Spleen (tissue), 13 donors: ENCODE measurements at places on chromosomes 11 and 22. TPM values are rescaled to one million over a fixed set of nuclear protein-coding genes. Genes with fewer than 3 reads are reported as not detected.
A peak's percentile ranks its signal among the peaks of the same experiment; 100 is the strongest.

The DNHD1 gene
- total RNA-seq: 26.0 TPM

The LMNTD2 gene
- 8.4 TPM for total RNA-seq

The APOL3 gene
- total RNA-seq: 143 TPM

The CCDC188 gene
- 7.6 TPM for total RNA-seq

The POU2AF2 gene
- total RNA-seq: not detected

The MS4A6A gene
- total RNA-seq: 551 TPM

The NAALAD2 gene
- total RNA-seq: 4.9 TPM

The OR52N2 gene
- total RNA-seq: not detected

The RASSF10 gene
- total RNA-seq: not detected

The THAP12 gene
- total RNA-seq: 37.6 TPM

GRCh38 chr11:116641561-116642045 lies 131.2 kb downstream of the BUD13 start:
- no peak for DNase-seq
- no peak overlapping the region for H3K4me3 ChIP-seq
- H3K27ac ChIP-seq: no peak overlapping the region
- H3K4me1 ChIP-seq: no peaks in the 10 kb centered on the region
- no peaks in the 10 kb centered on the region for H3K27me3 ChIP-seq

DNA sequence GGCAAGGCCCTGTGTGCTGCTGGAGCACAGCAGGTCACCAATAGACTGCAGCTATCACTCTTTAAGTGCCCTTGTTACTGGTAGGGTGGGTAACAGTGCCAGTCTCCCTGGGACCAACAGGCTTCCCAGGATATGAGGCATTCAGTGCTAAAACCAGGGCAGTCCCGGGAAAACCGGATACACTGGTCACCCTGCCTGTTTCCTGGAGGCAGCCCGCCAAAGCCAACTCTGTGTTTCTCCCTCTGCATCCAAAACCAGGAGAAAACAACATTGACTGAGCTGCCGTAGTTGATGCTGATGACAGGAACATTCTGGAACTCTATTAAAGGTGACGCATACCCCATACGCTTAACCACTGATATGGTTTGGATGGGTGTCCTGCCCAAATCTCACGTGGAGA lies 149.1 kb downstream of the SHANK2 start:
- no peaks in the 10 kb centered on the region for H3K27me3 ChIP-seq
- H3K27ac ChIP-seq: no peak overlapping the region
- DNase-seq: peak; percentile 51
- no peaks in the 10 kb centered on the region for H3K4me1 ChIP-seq
- H3K4me3 ChIP-seq: no peak overlapping the region

DNA sequence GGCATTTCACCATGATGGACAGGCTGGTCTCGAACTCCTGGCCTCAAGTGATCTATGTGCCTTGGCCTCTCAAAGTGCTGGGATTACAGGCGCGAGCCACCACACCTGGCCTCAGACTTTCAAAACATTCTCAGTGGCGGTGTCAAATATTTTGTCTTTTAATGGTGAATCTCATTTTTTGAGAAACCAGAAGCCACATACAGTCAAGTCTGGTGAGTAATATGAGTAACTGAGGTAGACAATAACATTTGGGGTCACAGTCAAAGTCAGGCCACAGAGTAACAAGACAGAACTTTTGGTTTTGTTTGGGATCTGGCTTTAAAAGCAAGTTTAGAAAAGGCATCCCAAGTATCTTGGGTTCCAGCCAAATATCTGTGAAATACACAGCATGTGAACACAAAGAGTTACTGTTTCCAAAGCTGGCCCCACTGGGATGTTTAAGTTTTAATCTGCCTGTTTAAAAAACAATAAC lies 5.6 kb upstream of the TMA7B start:
- H3K4me3 ChIP-seq: no peak overlapping the region
- no peaks in the 10 kb centered on the region for H3K27me3 ChIP-seq
- H3K36me3 ChIP-seq: no peaks in the 10 kb centered on the region

DNA sequence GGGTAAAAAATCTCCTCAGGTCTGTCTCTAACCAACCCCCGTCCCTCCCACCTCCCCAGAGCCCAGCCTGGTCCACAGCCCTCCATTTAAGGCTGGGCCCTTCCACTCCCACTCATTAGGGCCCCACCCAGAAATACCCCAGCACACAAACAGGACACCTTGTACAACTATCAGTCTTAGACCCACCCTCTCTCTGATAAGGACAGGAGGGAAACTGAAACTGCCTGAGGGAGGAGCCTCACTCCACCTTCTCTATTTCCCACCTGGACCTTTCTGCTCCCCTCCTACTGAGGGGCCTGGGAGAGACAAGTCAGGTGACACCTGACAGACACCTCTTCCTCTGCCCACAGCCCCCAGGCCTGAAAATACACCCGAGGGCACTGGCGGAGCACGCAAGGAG lies 90.2 kb downstream of the PLEKHA7 start:
- no peak overlapping the region for H3K27ac ChIP-seq
- H3K36me3 ChIP-seq: no peaks in the 10 kb centered on the region
- H3K4me3 ChIP-seq: no peak overlapping the region
- no peaks in the 10 kb centered on the region for H3K27me3 ChIP-seq

DNA sequence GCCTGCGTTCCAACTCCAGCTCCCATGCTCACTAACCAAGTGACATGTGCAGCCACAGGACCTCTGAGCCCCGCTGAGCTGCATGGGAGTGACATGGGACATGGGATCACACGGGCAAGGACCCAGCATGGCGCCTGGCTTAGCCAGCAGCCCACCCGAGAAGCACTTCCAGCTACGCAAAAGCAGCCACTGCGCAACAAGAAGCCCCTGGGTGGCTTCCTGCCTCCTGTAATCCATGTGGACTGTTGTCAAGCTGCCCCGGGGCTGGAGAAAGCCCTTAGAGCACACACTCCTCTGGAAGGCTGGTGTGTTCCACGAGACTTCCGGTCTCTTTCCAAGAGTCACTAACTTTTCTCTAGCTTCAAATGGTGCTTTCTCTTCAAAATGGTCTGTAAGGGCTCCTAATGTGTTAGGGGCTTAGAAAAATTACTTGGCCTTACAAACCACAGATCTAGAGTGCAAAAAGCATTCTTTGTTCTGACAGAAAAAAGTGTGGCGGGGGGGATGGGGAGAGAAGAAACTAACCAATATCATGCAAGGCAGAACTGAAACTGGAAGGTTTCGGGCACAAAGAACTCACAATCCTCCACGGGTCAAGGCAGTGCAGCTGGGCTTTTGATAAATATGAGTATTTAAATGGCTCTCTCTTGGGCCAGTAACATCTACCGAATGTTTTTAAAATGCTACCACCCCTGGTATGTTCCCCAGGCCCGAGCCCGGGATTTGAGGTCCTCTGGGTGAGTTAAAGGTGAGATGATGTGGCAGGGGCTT lies 5.5 kb downstream of the C11orf24 start:
- DNase-seq: no peak
- peak overlapping the region; percentile 62 for H3K27ac ChIP-seq
- peaks cover 63% of the 10 kb centered on the region for H3K36me3 ChIP-seq
- H3K4me3 ChIP-seq: no peak overlapping the region
- H3K27me3 ChIP-seq: no peaks in the 10 kb centered on the region
- peaks cover 45% of the 10 kb centered on the region for H3K4me1 ChIP-seq

GRCh38 chr11:134332189-134332631 lies 422 bp downstream of the GLB1L2 start:
- H3K27me3 ChIP-seq: peaks cover 20% of the 10 kb centered on the region
- peaks cover 6% of the 10 kb centered on the region for H3K4me1 ChIP-seq
- peak; percentile 85 for DNase-seq
- H3K27ac ChIP-seq: no peak overlapping the region

DNA sequence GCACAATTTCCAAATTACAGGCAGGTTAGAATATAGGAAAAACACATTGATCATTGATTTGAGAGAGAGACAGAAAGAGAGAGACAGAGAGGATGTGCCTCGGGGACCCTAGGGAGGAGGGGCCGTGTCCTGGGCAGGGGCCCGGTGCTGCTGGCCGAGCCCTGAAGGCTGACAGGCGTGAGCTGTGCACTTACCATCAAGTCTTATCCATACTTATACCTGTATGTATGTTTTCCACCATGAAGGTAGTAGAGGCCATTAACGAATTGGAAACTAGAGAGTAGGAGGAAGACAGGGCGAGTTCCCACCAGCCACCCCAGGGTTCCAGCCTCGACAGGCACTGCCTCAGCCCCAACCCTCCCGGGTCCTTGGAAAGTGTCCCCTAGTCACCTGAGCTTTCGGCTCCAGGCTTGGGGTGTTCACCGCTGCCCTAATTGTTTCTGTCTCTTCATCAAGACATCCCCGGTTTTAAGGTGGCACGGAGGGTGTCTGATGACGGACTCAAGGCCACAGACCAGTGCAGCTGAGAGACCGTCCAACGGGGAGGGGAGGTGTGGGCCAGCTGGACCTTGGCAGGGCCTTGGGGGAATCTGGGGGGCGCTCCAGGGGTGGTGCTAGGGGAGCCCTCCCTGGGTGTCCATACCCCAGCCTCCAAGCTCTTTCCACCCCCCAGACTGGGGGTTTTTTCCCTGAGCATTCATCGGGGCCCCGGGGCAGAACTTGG lies 431.3 kb downstream of the TBC1D22A start:
- DNase-seq: peak; percentile 66
- H3K4me1 ChIP-seq: peaks cover 9% of the 10 kb centered on the region
- H3K27me3 ChIP-seq: no peaks in the 10 kb centered on the region
- H3K36me3 ChIP-seq: no peaks in the 10 kb centered on the region

DNA sequence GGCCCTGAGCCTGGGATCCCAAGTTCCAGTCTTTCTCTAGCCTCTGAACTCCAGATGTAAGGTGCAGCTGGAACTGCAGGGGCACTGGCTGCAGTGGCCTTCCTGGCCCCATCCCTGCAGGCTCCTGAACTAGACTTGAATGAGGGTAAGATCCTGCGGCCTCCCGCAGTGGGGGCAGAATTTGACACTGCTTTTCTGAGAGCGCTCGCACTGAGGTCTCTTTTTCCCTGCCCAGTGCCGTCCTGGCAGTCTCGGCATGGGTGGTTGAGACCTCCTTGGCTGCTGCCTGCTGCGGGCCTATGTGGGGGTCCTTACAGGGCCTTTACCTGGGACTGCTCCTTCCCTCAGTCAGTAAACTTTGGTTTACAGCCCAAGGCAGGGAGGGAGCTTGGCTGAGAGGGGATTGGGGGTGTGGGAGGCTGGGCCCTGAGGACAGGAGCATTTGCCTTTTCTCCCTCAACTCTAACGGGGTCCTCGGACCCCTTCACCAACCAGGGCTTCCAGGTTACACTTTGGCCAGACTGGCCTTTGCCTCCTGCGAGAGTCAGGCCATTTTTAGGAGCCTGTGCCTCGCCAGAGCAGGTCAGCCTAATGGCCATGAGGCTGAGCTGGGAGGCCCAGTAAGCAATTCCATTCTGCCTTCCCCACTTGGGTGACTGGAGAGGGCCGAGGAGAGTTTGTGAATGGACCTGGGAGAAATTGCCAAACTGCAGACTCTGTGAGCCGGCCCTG lies 35.4 kb downstream of the FAM83F start:
- no peak overlapping the region for H3K4me3 ChIP-seq
- no peaks in the 10 kb centered on the region for H3K36me3 ChIP-seq
- H3K27ac ChIP-seq: no peak overlapping the region

DNA sequence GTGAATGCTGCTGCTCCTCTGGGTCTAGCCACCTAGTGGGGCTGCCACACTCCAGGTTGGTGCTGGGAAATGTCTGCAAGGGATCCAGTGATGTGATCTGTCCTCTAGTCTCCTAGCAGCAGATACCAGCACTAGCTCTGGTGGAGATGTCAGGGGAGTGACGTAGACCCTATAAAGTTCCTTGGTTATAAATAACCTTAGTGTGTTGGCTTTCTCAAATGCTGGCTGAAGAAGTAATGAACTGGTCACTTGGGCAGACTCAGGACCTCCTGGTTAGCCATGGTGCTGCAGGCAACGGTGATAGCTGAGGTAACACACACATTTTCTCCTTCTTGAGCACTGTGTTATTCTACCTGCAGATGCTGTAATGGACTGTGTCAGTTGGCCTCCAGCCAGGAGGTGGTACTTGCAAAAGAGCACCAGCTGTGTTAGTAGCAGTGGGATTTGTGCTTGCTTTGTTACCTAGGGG lies 35.5 kb downstream of the BBOX1 start:
- no peaks in the 10 kb centered on the region for H3K36me3 ChIP-seq
- H3K4me3 ChIP-seq: no peak overlapping the region
- no peak for DNase-seq
- no peaks in the 10 kb centered on the region for H3K4me1 ChIP-seq
- H3K27me3 ChIP-seq: no peaks in the 10 kb centered on the region

GRCh38 chr11:2093575-2094353 lies 45.4 kb downstream of the IGF2 start:
- H3K27me3 ChIP-seq: peaks cover 38% of the 10 kb centered on the region
- no peak overlapping the region for H3K27ac ChIP-seq
- no peak overlapping the region for H3K4me3 ChIP-seq
- H3K36me3 ChIP-seq: no peaks in the 10 kb centered on the region
- DNase-seq: peak; percentile 68
- H3K4me1 ChIP-seq: peaks cover 28% of the 10 kb centered on the region

DNA sequence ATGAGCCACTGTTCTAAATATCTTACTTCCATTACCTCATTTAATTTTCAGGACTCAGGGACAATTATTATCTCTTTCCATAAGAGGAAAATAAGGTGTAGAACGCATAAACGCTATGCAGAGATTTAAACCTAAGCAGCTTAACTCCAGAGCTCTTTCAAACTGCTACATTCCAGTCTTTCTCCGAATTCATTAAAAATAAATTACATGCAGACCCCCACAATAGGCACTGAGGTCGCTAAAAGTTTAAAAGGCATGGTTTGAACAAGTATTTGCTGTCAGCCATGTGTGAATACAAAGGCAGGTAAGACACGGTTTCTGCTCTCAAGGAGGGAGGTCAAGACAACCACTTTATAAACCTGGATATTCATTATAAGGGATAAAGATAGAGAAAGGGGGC lies 983 bp downstream of the NARS2 start:
- H3K36me3 ChIP-seq: peaks cover 11% of the 10 kb centered on the region
- H3K27me3 ChIP-seq: no peaks in the 10 kb centered on the region
- no peak overlapping the region for H3K27ac ChIP-seq

DNA sequence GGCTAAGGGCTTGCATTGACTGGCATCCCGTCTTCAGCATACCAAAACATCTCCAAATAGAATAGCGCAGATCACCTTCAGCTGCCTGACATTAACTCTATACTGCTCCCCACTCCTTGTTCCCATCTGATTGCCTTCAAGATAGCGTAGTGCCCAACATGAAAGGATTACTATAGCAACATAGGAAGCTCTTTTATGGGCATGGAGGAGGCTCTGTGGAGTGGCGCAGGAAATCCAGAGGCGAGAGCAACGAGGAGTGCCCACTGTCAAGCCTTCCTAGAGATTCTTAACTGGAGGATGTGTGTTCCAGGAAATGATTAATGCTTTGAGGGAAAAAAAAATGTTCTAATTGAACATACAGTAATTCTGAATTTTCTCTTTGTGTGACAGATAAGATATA lies 213.3 kb downstream of the CADM1 start:
- H3K27ac ChIP-seq: no peak overlapping the region
- no peaks in the 10 kb centered on the region for H3K36me3 ChIP-seq
- no peak overlapping the region for H3K4me3 ChIP-seq
- DNase-seq: no peak
